Hippocampal formation (tissue), 2 donors: ENCODE measurements at places on chromosomes 5 and 9.

- no peak for DNase-seq
These were observed 369.4 kb upstream of the DMAC1 start for GRCh38 chr9:8168916-8169438.

- DNase-seq, result no peak
These were observed 615.0 kb downstream of the HINT1 start for GRCh38 chr5:130549884-130550561.

DNA sequence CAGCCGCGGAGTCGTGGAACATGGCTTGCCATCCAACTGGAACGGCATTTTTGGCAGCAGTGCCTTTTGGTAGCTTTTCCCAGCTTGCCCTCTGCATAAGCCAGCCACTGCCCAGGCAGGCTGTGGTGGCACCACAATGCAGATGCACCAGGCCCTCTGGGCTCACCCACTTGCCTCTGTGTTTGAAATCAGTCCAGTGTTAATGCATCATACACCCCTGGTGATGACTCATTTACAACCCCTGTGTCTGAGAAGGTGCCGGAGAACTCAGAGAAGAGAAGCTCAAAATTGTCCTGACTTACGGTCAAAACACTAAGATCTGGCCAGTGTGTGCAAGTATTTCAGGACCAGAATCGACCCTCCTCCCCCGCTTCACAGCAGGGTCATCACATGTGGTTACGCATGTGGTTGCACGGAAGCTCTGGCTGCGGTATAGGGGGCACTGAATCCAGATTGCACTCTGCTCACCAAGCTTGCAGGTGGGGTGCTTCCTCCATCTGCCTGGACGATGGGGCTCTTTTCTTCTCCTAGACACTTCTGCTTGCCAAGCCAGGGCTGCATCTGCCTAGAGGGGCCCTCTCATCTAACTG, 66.5 kb upstream of the SMIM15 start:
- DNase-seq, result no peak

- no peak for DNase-seq
These were observed 49.2 kb downstream of the CEMIP2 start for GRCh38 chr9:71719088-71719487.

DNA sequence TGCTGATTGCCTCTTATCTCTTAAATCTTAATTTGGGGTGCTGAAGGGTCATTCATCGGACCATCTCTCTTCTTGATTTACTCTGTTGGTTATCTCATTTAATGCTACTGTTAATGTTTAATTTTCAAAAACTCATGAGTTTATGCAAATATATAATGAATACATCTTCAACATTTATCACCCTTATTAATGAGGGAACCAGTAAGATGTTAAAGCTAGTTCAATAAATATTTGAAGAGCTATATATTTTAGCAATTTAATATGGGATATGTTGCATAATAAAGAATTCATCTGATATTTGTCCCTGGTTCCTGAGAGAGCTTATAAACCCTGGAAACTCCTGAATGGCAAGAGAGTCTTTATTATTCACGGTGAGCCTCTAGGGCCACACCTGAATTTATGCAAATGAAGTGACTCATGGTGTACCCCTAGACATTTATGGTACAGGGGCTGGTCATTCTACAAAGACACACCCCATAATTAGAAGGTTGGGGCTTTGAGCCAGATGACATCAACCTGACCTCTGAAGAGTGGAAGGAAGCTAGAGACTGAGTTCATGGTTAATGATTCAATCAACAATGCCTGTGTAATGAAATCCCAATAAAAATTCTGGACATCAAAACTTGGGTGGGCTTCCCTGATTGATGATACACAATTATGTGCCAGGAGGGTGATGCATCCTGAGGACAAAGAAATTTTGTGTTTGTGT, 339.5 kb upstream of the ZNF608 start:
- no peak for DNase-seq

GRCh38 chr5:144484124-144484897, 313.6 kb downstream of the KCTD16 start:
- no peak for DNase-seq

DNA sequence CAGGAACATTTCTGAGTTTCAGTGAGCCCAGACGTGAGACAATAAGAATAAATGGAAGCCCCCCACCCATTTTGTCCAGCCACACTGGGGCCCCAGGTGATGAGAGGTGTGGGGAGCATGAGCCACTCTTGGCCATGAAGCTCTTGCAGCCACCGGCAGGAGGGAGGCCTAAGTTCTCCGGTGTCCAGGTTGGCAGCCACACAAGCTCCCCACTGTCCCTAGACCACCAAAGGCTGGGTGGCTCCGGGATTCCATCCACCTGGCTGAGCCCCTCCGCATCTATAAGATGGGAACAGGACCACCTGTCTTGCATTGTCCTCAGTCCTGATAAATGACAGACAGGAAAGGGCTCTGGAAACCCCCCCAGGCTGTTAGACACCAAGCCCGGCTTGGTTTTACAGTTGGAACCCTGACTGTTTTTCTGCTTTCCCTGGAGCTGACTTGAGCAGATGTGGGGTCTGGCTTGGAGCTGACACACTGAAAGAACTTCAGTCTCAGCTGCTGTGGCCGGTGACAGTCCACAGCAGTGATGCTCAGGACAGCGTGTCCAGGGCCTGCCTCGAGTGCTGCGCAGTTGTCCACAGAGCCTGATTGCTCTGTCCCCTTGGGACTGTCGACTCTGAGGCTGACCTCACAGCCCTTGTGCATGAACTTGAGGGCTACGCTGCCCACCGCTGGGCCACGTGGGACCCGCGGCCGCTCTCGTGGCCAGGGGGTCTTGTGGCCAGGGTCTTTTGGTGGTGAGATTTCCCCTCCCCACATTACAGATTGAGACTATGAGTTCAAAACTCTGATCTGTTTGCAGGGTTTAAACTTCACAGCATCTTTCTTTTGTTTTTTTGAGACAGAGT, 74.8 kb downstream of the PSMB7 start:
- DNase-seq, result no peak
